ENCODE measurements at places on chromosomes 16 and 17. TPM values are rescaled to one million over a fixed set of nuclear protein-coding genes. Genes with fewer than 3 reads are reported as not detected.

ZSCAN10 gene
- not detected for total RNA-seq

NTN3 gene
- 1.3 TPM for total RNA-seq

DBF4B gene
- 2.3 TPM for total RNA-seq

SOX9 gene
- 9.2 TPM for total RNA-seq

MSLN gene
- total RNA-seq: not detected

C17orf100 gene
- total RNA-seq: 0.72 TPM

ACSM5 gene
- not detected for total RNA-seq

DPEP1 gene
- total RNA-seq: not detected

NOXO1 gene
- total RNA-seq: not detected

TLCD3A gene
- 38.6 TPM for total RNA-seq

NOMO2 gene
- total RNA-seq: 356 TPM

MSRB1 gene
- 7.1 TPM for total RNA-seq

OTOP2 gene
- not detected for total RNA-seq

CACNG3 gene
- not detected for total RNA-seq

C17orf78 gene
- total RNA-seq: not detected

CNGB1 gene
- total RNA-seq: not detected

DNAI2 gene
- total RNA-seq: not detected

DPH1 gene
- total RNA-seq: 36.1 TPM

KRTAP2-1 gene
- total RNA-seq: not detected

KIF18B gene
- 1.1 TPM for total RNA-seq

CA5A gene
- not detected for total RNA-seq

DPEP3 gene
- not detected for total RNA-seq
